H9 (cell line): ENCODE measurements at places on chromosomes 11 and 22.
A peak's percentile ranks its signal among the peaks of the same experiment; 100 is the strongest.

DNA sequence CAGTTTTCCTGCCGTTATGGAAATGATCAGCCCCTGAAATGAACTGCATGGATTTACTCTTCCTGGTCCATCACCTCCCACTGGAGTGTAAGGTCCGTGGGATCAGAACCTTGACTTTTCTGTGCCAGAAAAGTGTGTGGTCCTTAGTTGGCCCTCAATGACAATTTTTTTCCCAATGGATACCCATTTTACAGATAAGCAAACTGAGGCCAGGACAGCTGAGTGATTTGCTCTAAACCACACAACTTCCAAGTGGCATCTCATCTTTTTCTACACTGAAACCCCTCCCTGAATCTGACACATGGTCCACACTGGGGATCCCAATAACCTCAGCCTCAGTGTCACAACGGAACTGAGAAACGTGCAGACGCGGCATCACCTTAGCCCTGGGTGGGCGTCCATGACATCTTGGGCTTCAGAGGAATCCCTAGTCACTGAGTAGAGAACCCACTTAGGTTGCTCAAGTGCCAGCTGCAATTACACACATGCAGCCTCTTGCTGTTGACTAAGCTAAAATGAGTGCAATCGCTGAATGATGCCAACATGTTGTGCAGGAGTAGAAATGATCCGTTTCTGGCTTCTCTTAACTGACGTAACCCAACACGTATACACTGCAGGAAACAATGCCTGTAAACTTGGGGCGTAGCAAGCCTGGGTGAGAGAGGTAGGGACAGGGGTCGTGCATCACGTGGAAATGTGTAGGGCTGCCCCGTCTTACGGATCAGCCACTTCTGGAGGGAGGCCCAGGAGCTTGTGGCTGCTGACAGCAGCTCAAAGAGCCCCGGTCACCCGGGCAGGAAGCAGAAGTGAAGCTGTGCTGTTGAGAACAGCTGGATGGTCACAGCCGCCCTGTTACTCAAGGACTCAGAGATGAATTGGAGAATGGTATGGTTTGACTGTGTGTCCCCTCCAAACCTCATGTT, 136.3 kb downstream of the SHANK2 start:
- DNase-seq, result no peak

- DNase-seq, result peak; percentile 28
These were observed 105.3 kb downstream of the NECTIN1 start for GRCh38 chr11:119623682-119624081.

- DNase-seq, result no peak
These were observed 19.9 kb downstream of the SEC14L6 start for GRCh38 chr22:30526656-30527055.

DNA sequence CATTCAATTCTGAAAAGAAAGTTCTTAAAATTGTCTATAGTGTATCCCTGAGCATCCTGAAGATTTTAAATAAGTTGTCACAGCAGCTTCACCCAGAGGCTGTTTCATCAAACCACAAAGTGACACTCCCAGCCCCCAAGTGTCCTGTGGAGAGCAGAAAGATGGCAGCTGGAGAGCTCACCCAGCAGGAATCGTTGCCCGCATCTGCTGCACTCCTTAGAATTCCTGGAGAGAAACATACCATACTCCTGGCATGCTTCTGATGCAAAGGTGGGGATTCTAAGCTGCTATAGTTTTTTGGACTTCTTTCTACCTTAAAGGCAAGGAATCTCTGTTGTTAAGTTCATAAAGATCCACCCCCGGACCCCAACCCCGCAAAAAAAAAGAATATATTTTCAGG, 13.5 kb upstream of the CYB5R2 start:
- DNase-seq, result no peak
